ENCODE measurements at places on chromosomes 16 and 17.

DNA sequence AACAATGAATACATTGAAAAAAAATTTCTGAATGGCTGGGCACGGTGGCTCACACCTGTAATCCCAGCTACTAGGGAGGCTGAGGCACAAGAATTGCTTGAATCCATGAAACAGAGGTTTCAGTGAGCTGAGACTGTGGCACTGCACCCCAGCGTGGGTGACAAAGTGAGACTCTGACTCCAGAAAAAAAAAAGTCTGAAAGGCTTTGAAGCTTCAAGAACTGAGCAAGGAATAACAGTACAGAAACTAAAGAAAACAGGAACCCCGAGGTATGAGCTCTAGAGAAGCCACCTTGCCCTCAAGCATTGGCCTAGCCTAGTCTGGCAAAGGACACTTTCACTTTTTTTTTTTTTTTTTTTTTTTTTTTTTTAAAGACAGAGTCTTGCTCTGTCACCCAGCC, 45.0 kb downstream of the TEX2 start:
- no peak for DNase-seq

DNA sequence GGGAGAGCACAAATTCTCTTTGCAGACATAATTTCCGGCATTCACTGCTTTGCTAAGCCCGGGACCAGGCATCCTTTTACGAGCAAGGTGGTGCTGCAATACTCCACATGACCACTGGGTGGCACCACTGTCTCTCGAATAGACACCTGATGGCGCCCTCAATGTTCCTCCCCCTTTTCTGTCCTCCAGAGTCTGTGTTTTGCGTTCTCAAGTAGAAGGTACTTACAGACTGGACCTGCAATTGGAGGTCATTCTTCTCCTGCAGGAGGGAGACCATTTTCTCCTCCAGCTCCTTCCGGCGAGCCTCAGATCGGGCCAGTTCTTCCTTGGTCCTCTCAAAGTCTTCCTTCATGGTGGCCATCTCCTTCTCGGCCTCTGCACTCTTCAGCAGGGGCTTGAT, 45.2 kb downstream of the MYH13 start:
- peak; percentile 81 for DNase-seq

- DNase-seq, result no peak
Observed at GRCh38 chr16:781346-782010, 6.7 kb downstream of the RPUSD1 start.

DNA sequence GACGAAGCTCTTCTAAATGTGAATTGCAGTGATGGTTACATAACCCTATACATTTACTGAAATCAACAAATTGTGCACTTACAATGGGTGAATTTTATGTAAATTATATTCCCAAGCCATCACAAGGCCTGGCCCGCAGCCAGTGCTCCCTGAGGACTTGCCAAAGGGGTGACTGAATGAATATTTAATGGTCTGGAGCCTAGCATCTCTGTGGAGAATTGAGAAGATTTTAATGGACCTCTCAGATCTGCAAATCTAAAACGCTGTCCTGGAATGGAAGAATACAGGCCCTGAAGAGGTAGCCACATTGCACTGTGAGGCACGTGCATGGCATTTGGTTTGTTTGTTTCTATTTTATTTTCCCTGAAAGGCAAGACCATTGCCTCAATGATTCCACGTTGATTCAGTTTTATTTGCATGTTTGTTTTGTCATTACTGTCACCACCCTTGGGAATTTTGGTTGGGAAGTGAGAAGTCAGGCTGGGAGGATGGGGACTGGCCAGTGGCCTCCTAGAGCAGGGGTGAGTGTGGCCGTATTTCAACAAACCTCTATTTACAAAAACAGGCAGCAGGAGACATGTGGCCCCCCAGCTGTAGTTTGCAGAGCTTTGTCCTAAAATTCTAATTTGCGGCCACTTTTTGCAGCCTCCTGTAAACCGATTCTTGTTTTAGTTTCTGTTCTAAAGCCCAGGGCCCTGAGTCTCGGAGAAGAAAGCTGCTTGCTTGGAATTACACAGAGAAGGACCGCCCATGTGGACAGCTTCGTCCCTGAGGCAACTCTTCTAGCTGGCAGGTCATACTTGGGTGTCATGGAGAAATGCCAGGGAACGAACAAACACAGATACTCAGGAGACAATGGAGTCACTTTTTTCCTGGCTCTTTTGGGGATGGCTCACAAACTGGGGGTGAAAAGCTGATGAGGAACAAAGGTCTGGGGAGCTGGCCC, 40.5 kb upstream of the GCSH start:
- peak; percentile 81 for DNase-seq

- no peak for DNase-seq
Observed at GRCh38 chr17:60525328-60525684, 736 bp downstream of the APPBP2 start.

DNA sequence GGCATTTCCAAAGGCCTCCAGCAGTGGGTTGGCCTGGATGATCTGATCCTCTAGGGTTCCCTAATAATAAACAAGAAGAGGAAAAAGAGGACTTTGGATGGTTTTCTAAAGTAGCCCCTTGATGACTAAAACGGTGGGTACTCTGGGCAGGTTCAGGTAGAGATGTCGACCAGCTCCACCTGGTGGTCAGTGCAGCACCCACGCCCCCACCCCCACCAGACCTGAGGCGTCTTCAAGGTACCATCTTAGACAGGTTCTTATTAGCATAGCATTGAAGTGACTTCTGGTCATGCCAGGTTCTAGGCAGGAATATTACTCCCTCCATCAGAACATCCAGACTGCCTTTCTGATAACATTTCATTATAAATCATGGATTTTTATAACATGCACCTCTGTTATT, 15.0 kb downstream of the MYH13 start:
- no peak for DNase-seq

GRCh38 chr17:73657473-73658116, 13.3 kb upstream of the SDK2 start:
- no peak for DNase-seq

- DNase-seq, result no peak
Observed at GRCh38 chr17:67095803-67096202, 51.4 kb downstream of the CACNG1 start.

DNA sequence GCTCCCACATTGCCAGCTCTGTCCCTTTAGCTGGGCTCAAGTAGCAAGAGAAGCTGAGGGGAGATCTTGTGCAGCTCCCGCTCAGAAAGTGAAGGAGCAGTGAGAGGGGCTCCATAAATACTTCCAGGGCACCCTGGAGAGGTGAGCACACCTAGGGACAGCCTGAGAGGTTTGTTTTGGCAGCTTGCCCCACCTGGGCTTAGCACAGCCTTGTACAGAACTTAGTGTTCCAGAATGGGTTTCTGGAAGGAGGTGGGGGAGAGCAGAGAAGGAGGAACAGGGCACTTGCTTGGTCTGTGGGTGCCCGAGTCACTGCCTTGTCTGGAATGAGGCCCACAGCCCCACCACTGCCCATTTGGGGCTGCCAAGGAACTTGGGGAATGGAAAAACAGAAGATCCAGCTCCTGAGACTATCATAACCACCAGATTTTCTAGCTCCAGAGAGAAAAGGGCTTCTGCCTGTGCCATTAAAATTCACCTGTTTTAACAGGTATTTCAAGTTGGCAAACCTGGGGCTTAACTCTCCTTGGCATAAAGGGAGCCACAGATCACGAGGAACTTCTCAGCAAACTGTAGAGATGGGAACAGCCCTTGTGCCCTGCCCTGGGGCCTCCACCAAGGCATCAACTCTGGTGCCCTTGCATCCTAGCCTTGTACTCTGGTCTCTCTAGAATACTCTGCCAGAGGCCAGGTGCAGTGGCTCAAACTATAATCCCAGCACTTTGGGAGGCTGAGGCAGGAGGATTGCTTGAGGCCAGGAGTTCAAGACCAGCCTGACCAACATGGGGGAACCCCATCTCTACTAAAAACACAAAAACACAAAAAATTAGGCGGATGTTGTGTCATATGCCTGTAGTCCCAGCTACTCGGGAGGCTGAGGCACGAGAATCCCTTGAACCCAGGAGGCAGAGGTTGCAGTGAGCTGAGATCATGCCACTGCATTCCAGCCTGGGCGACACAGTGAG, 1.9 kb downstream of the PRR15L start:
- DNase-seq, result peak; percentile 40

GRCh38 chr17:67569873-67570272, 147.9 kb upstream of the NOL11 start:
- no peak for DNase-seq

DNA sequence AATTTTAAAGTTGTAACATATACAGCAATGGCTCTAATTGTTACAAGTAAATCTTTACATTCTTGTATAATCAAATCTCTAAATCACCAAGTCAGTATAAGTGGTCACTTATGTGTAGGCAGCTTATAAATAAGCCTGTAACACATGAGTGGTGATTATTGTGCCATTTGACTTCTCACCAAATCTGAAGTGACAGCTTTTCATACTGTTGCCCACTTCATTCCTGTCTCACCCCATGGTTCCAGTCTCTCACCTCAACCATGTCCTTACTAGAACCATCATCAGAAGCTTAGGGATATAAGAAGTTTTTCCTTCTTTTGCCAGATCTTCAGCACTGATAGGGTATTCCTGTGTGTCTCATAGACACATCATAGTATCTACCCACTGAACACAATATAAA, 23.5 kb downstream of the TNRC6A start:
- DNase-seq, result no peak

GRCh38 chr17:75191584-75191983, 8.8 kb upstream of the SUMO2 start:
- no peak for DNase-seq

- no peak for DNase-seq
Observed at GRCh38 chr16:59469266-59469665, 735.1 kb upstream of the GOT2 start.

- no peak for DNase-seq
Observed at GRCh38 chr17:56119936-56120335, 33.3 kb upstream of the ANKFN1 start.

DNA sequence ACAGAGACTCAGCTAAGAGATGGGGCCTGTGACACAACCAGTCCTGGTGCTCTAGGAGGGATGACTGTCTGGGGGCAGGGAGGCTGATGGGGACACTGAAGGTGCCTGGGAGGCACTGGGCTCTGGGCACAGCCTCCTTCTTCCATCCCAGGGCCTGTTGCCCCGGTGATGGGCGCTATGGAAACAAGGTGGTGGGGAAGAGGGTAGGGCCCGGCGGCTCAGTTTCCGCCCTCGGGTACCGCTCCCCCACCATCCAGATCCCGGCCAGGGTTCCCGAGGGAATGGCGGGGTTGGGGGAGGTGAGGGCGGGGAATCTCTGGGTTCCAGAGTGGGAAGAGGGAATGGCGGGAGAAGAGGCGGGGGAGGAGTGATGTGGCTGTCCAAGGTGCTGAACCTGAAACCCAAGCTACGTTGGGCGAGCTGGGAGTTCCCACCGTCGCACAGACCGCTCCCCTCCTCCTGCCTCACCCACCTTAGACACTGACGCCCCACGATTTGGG, 981 bp downstream of the KCNH4 start:
- peak; percentile 88 for DNase-seq

GRCh38 chr17:45149669-45150664, 1.7 kb downstream of the HEXIM1 start:
- DNase-seq, result no peak

GRCh38 chr16:410516-411178, 9.0 kb downstream of the DECR2 start:
- DNase-seq, result no peak

DNA sequence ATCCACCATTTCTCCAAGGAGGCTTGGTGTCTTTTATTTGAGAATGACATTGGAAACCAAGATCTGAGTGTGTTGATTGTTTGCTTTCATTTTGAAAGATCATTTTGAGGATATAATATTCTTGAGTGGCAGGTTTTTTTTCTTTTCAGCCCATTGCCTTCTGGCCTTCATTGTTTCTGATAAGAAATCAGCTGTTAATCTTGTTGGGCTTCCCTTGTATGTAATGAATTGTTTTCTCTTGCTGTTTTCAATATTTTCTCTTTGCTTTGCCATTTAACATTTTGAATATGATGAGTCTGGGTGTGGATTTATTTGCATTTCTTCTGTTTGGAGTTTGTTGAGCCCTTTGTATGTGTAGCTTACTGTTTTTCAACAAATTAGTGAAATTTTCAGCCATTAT, 22.0 kb downstream of the PRSS54 start:
- no peak for DNase-seq

DNA sequence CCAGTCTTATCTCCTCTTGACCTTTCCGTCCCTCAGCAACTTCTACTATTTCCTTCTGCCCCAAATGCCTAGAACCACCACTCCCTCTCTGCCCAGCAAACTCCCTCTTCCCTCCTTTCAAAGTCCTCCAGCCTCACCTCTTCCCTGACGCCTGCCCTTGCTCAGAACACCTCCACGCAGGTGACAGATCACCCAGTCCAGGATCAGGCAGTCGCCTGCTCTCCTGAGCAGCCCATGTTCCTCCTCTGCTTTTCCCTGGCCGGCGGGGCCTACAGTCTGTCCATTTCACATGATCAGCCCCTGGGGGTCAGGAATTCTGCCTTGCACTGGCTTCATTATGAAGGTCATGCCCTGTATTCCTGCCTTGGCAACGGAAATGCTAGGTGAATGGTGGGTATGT, 422 bp downstream of the CD300LF start:
- DNase-seq, result no peak

GRCh38 chr17:4573669-4574068, 10.7 kb upstream of the SMTNL2 start:
- DNase-seq, result no peak

DNA sequence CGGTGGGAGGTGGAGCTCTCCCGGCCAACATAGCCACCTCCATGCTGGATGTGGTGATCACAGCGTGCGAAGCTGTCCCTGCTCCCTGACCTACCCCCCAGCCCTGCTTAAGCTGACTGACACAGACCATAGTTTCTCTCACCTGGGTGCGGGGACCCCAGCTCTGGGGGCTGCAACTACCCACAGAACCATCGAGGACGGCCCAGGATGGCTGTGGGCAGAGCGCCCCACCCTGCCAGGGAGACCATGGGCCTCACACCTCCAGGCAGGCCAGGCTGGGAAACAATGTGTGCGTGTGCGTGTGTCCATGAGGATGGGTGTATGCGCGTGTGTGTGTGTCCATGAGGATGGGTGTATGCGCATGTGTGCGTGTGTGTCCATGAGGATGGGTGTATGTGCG, 20.4 kb downstream of the BAHCC1 start:
- DNase-seq, result no peak

DNA sequence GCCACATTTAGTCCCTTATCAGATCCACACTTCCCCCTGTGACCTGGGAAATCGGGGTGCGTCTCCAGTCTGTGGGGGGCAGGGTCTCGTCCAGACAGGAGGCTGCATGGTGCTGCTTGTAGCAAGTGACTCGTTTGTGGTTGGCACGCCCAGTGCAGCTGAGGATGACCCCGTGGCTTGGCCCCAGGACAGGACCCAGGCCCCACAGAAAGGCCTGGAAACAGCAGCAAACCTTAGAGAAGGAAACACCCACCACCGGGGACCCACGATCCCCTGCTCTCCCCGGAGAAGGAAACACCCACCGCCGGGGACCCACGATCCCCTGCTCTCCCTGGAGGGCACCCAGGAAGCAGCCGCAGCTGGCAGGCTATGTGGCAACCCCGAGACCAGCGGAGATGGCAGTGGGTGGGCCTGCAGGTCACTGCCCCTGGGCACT, 8.2 kb upstream of the C16orf95 start:
- no peak for DNase-seq
